ENCODE measurements at places on chromosomes 4 and X.

DNA sequence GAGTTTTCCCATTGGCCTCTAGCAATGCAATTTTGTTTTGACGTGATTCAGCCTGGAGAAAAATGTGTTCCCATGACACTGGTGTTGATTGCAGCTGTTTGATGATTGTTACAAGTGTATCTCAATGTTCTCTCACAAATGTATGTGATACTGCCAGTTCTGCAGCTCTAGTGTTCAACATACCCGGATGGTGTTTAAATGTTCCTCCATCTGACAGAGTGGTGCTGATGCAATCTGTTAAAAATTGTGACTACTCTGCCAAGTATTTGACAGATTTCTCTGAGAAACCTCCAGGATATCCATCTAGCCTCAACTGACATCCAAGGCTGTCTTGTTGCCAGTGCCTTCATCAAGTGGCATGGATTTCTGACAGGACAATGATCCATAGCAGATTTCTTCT is 657.2 kb upstream of the DIAPH2 start:
- no peak for DNase-seq

GRCh38 chr4:175330236-175330635 is 412.1 kb downstream of the ADAM29 start:
- DNase-seq = no peak

DNA sequence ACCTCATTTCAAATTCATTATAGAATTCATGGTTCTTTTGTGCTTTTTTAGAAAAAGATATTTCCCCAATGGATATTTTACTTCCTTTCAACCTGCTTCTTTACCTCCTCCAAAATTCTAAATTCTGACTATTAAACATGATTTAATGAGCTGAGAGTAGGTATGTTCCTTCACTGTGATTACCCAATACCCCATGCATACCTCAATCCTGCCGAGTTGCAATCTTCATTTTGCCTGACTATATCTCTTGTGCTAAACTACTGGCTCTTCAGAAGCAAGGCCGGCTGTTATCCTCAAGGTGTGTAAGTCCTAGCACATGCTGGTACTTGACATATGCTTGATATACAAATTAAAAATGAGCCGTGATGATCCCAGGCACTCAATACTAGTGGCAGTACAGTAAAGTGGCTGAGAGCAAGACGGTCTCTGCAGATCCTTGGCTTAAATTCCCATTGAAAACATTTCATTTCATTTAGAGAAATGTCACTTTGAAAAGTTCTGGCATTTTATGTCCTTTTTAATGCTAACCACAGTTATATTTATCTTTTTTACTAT is 320.4 kb downstream of the KCNIP4 start:
- no peak for DNase-seq

DNA sequence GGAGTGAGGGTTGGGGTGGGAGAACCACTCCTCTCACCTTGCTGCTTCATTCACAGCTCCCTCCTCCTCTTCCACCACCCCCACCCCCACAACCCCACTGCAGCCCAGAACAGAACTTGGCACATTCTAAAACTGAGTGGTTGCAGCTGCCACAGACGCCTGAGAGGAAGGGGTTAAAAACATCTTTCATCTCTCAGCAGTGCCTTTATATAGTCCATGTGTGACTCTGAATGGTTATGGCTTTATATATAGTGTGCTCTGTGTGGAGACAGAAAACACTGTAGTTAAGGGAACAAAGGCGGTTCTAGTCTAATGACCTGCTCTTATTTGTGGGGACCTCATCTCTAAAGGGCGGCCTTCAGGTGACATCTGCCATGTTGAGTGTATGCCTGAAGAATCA is 144.8 kb downstream of the BCOR start:
- no peak for DNase-seq

GRCh38 chr4:168656055-168656660 is 159.3 kb downstream of the PALLD start:
- no peak for DNase-seq

DNA sequence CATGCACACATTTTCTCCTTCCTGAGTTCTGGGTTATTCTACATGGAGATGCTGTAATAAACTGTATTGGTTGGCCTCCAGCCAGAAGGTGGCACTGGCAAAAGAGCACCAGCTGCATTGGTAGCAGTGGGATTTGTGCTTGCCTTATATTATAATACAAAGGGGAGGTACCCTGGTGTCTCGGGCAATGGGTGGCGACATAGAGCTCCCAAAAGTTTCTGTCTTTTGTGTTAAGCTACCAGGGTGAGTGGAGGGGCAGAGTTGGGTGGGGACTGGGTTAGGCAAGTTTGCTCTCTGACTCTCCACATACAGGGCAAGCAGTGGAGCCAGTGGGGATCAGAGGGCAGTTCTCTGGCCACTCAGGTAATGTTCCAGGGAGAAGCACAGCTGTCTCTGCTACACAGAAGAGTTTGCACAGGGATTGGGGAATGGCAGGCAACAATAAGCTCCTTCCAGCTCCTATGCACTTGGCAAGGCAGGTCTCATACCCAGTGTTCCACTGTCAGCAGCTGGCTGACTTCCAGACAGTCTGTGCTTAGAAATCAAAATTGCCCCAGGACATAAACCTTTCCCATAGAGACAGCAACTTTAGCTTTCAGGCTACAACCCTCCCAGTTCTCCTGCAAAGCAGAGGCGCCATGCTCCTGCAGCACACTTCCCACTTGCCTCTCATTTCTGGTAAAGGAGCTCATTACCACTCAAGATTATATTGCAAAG is 463.9 kb upstream of the PCDH7 start:
- DNase-seq = no peak

GRCh38 chrX:143781103-143781502 is 60.6 kb upstream of the SPANXN2 start:
- DNase-seq = no peak

GRCh38 chr4:43411226-43411625 is 518.7 kb downstream of the GRXCR1 start:
- DNase-seq = no peak

GRCh38 chr4:137905930-137906329 is 336.2 kb downstream of the SLC7A11 start:
- no peak for DNase-seq

DNA sequence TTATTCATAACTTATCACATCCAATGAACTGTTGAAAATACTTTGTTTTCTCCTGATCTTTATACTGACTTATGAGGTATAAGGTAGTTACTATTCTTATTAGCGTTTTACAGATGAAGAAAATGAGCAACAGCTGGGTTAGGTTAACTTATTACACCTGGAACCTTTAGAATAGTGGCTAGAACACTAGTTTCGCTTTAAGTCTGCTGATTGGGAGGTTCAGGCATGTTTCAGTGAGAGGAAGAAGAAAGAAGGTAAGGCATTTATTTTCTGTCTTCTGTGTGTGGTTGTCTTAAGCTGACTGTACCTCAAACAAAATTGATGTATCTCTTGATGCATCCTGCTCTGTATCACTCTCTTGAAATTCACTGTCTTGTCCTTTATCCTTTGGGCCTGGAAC is 302.5 kb downstream of the GRID2 start:
- no peak for DNase-seq

DNA sequence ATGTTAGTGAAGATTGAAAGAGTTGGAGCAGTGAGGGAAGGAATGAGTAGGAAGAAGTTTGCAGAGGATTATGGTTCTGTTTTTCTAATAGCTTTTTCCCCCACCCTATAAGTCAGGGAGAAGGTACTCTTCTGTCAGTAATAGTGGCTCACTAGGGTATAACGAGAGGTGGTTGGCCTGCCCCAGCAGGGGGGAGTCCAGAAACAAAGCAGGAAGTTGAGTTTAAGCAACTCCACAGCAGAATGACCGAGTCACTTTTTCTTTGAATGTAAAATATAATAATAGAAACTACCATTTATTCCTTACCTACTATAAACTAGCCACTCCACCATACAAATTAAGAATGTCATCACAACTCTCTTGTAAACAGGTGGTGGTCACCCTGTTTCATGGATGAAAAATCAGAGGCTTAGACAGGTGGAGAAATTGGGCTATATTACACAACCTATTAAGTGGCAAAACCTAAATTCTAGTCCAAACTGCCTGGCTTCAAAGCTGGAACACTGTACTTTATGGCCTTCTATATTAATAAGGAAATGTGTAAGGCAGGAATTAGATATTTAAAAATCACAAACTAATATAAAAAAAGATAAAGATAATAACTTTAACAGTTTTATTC is 21.9 kb downstream of the AP1AR start:
- no peak for DNase-seq
